ENCODE measurements at places on chromosomes 2 and 18. TPM values are rescaled to one million over a fixed set of nuclear protein-coding genes. Genes with fewer than 3 reads are reported as not detected.

Gene LONRF2
- total RNA-seq: 10.3 TPM

DNA sequence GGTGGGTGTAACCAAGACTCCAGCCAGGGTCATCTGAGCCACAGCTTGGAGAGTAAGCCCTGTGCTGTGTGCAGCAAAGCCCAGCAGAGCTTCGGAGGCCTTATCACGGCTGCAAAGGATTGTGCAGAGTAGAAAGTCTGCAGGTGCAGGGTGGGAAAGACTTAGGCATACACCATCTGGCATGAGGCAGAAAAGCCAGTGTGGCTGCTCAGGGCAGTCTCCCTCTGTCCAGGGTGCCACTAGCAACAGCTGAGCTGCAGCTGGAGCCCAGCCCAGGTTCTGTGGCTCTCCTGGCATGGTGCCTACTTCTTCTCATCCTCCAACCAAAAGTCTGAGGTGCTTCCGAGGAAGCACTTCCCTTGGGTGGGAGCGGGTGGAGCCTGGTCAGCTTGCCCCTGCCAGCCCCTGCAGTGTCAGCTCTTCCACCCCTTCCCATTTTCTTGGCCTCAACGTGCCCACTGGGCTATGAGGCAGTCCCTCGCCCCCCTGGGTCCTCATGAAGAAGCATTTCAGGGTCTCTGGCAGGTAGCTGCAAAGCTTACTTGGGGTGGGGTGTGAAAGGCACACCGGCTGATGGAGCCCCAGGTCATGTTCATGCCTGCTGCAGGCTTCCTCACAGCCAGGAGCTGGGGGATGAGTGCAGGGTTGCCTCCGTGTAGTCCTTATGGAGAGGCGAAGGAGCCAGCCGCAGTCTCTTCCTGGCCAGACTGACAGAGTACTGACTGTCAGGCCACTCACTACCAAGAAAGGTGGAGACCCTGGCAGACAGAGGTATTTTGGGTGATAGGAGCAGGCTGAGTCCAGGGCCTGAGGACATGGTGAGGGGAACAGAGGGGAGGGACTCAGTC is 4.8 kb downstream of the AMER3 start:
- H3K27ac ChIP-seq: no peak overlapping the region
- DNase-seq: no peak
- no peak overlapping the region for H3K4me3 ChIP-seq
- no peaks in the 10 kb centered on the region for H3K4me1 ChIP-seq
- H3K36me3 ChIP-seq: no peaks in the 10 kb centered on the region

- no peaks in the 10 kb centered on the region for H3K27me3 ChIP-seq
- H3K4me1 ChIP-seq: peaks cover 7% of the 10 kb centered on the region
- no peak overlapping the region for H3K4me3 ChIP-seq
- H3K27ac ChIP-seq: no peak overlapping the region
- no peaks in the 10 kb centered on the region for H3K36me3 ChIP-seq
Measured at GRCh38 chr2:216645636-216645950, 12.4 kb downstream of the IGFBP2 start.

GRCh38 chr18:47585914-47586313 is 334.5 kb upstream of the SKOR2 start:
- no peak overlapping the region for H3K4me3 ChIP-seq
- H3K27me3 ChIP-seq: no peaks in the 10 kb centered on the region
- H3K4me1 ChIP-seq: no peaks in the 10 kb centered on the region
- no peak for DNase-seq
- H3K27ac ChIP-seq: no peak overlapping the region
- H3K36me3 ChIP-seq: no peaks in the 10 kb centered on the region

- H3K27me3 ChIP-seq: no peaks in the 10 kb centered on the region
- no peak overlapping the region for H3K27ac ChIP-seq
- no peak overlapping the region for H3K4me3 ChIP-seq
- DNase-seq: no peak
Measured at GRCh38 chr2:241390301-241391206, 34.5 kb downstream of the FARP2 start.

Gene ALK
- total RNA-seq: 0.13 TPM

- no peak overlapping the region for H3K27ac ChIP-seq
- no peaks in the 10 kb centered on the region for H3K27me3 ChIP-seq
- no peak overlapping the region for H3K4me3 ChIP-seq
- no peaks in the 10 kb centered on the region for H3K36me3 ChIP-seq
- DNase-seq: no peak
- no peaks in the 10 kb centered on the region for H3K4me1 ChIP-seq
Measured at GRCh38 chr2:240146627-240147278, 6.3 kb upstream of the OTOS start.

GRCh38 chr2:181163139-181163538 is 182.7 kb downstream of the UBE2E3 start:
- H3K36me3 ChIP-seq: no peaks in the 10 kb centered on the region
- no peak for DNase-seq
- no peaks in the 10 kb centered on the region for H3K4me1 ChIP-seq
- no peaks in the 10 kb centered on the region for H3K27me3 ChIP-seq
- H3K4me3 ChIP-seq: no peak overlapping the region

DNA sequence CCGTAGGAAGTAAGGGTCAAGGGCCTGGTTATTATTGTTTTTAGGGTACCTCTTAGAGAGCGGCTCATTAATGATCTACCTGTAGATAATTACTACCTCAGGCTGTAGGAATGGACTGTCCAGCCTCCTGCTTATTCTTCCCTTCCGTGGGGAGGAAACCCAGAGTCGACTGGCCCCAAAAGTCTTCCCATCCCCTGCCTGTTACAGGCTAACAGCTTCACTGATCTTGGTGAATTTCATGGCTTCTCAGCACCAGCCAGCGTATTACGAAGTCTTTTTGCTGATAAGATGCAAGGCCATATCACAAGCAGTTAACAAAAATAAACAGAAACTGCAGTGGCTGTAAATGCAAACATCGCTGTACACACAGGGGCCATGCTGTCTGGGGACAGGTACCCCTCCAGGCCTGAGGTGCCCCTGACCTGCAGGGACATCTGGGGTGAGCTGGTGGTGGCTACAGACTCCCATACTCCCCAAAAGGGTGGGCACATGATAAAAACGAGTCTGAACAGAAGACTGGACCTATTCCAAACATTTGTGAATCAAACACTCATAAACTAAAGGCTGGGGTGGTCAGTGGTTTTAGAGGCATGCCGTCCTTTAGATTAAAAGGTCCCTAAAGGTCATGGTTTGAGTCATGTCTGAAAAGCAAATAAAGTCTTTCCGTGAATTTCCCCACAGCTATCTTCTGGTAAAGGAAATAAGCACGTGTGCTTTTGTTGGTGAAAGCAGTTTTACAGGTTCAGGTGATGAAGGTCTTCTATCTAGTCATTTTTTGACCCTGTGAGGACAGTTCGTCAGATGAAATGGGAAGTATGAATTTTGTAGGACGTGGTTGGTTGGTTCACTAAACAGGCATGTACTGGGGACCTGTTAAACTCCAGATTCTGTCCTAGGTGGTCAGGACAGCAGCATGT is 36.7 kb downstream of the TTC39C start:
- no peak overlapping the region for H3K27ac ChIP-seq
- DNase-seq: no peak
- no peak overlapping the region for H3K4me3 ChIP-seq
- no peaks in the 10 kb centered on the region for H3K27me3 ChIP-seq
- H3K4me1 ChIP-seq: peaks cover 4% of the 10 kb centered on the region

- no peaks in the 10 kb centered on the region for H3K4me1 ChIP-seq
- H3K27me3 ChIP-seq: no peaks in the 10 kb centered on the region
- H3K4me3 ChIP-seq: no peak overlapping the region
- DNase-seq: no peak
- H3K36me3 ChIP-seq: no peaks in the 10 kb centered on the region
- no peak overlapping the region for H3K27ac ChIP-seq
Measured at GRCh38 chr2:157174321-157174720, 83.2 kb upstream of the GALNT5 start.

GRCh38 chr2:6782517-6783237 is 83.0 kb downstream of the CMPK2 start:
- no peaks in the 10 kb centered on the region for H3K36me3 ChIP-seq
- DNase-seq: no peak
- no peaks in the 10 kb centered on the region for H3K27me3 ChIP-seq

- H3K27me3 ChIP-seq: no peaks in the 10 kb centered on the region
- no peak for DNase-seq
- no peak overlapping the region for H3K27ac ChIP-seq
- no peaks in the 10 kb centered on the region for H3K4me1 ChIP-seq
Measured at GRCh38 chr18:55024564-55024963, 65.3 kb upstream of the CCDC68 start.

DNA sequence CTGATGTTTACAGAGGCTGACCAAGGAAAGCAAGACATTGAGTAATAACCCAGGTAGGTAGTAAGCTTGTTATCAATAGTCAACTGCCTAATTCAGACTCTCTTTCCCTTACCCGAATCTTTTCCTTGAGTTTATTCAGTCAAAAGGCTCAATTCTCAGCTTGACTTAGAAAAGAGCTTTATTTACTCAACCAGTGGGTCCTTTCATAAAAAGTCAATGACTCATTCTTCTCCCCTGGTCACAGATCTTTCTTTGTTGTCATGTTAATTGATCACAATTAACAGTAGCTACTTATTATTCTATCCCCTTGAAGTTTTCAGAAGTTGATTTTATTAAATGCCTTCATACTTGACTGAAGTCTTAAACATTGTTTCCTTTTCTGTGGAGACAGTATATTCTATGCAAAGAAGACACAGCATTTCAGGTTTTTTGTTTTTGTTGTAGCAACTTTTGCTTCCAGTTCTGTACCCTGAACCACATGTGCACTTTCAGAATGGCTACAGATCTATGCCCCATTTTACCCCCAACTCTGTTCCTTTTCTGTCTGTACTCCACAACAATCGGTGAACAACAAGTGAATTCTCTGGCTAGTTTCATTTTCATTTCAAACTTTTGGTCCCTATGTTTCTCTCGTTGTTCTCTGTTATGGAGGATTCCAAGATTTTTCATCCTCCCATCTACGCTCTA is 428.3 kb downstream of the NCKAP5 start:
- H3K4me3 ChIP-seq: no peak overlapping the region
- H3K4me1 ChIP-seq: no peaks in the 10 kb centered on the region
- no peak for DNase-seq
- H3K27ac ChIP-seq: no peak overlapping the region
- H3K36me3 ChIP-seq: no peaks in the 10 kb centered on the region
- H3K27me3 ChIP-seq: no peaks in the 10 kb centered on the region

- H3K36me3 ChIP-seq: no peaks in the 10 kb centered on the region
- no peak overlapping the region for H3K27ac ChIP-seq
- DNase-seq: no peak
- H3K27me3 ChIP-seq: no peaks in the 10 kb centered on the region
Measured at GRCh38 chr2:66237803-66238379, 197.0 kb upstream of the MEIS1 start.

- H3K4me1 ChIP-seq: no peaks in the 10 kb centered on the region
- no peaks in the 10 kb centered on the region for H3K27me3 ChIP-seq
- H3K4me3 ChIP-seq: no peak overlapping the region
- no peaks in the 10 kb centered on the region for H3K36me3 ChIP-seq
- no peak overlapping the region for H3K27ac ChIP-seq
- no peak for DNase-seq
Measured at GRCh38 chr2:216404010-216404618, 8.2 kb upstream of the SMARCAL1 start.

DNA sequence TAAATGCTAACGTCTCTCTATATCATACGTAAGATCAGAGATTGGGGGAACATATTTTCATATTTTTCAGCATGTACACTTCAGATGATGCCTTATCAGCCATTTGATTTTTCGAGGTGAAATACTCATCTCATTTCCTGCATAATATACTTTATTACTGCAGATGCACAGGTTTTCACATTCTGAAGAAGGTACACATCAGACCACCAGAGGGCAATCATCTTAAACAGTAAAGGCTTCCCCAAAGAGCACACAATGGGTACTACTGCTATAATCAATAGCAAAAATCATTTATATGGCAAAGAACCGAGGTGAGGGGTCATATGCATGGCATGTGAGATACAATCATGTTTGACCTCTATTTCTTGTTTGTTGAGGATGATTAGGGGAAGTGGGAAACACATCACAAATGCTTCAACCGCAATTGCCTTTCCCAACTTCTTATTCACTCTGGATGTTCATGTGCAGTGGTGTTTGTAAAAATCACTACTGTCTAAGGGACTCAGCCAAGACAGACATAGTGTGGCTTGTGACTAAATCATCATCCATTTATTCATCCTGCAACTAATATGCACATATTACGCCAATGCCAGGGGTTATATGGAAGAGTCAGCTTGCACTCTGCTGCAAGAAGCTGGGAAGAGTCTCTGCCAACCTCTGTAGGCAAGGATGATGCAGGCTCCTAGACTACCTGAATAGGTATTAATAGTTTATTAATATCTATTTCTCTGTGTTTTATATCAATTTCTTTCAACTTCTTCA is 118.7 kb downstream of the EPB41L3 start:
- DNase-seq: no peak
- H3K4me3 ChIP-seq: no peak overlapping the region
- H3K27me3 ChIP-seq: no peaks in the 10 kb centered on the region
- no peaks in the 10 kb centered on the region for H3K4me1 ChIP-seq
- H3K27ac ChIP-seq: no peak overlapping the region

Gene ECEL1
- 7.2 TPM for total RNA-seq

- DNase-seq: peak; percentile 93
- H3K27ac ChIP-seq: peak overlapping the region; percentile 4
- no peaks in the 10 kb centered on the region for H3K27me3 ChIP-seq
Measured at GRCh38 chr18:2857491-2858131, 10.8 kb downstream of the EMILIN2 start.

DNA sequence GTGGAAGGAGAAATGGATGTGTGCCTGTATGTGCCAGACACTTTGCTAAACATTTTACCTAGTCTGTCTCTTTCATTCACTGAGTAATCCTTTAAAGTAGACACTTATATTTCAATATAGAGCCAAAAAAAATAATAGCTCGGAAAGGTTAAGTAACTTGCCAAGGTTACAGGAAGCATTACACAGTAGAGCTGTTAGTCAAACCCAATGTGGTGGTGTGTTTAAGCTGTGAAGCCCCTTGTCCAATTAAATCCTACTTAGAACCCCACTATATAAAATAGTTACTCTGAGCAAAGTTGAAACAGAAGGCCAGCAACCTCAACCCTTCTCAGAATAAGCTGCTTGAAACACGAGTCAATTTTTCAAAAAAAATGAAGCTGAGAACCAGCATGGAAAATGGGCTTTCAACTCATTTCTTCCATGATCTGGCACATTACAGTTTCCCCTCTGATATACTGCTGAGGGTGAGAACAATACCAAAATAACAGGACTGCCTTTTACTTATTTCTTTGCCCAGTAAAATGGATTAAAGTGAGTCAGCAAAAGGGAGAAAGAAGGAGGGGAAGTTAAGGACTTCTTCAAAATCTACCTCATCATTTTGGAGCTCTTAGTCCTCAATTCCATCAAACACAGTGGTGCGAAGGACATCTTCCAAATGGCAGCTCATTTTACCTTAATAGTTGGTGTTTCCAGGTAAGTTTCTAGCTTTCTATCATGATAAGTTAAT is 7.9 kb downstream of the RDH14 start:
- no peaks in the 10 kb centered on the region for H3K27me3 ChIP-seq
- H3K4me1 ChIP-seq: no peaks in the 10 kb centered on the region
- H3K36me3 ChIP-seq: no peaks in the 10 kb centered on the region
- H3K4me3 ChIP-seq: no peak overlapping the region
- DNase-seq: no peak
- H3K27ac ChIP-seq: peak overlapping the region; percentile 67

- no peaks in the 10 kb centered on the region for H3K36me3 ChIP-seq
- H3K4me3 ChIP-seq: no peak overlapping the region
- H3K27ac ChIP-seq: no peak overlapping the region
- no peak for DNase-seq
- no peaks in the 10 kb centered on the region for H3K4me1 ChIP-seq
Measured at GRCh38 chr2:113073325-113073834, 5.6 kb downstream of the IL1F10 start.

GRCh38 chr2:173107629-173108022 is 32.0 kb downstream of the MAP3K20 start:
- H3K36me3 ChIP-seq: no peaks in the 10 kb centered on the region
- H3K4me1 ChIP-seq: peaks cover 9% of the 10 kb centered on the region
- no peak overlapping the region for H3K27ac ChIP-seq
- no peak overlapping the region for H3K4me3 ChIP-seq
- no peaks in the 10 kb centered on the region for H3K27me3 ChIP-seq
- DNase-seq: no peak
